ENCODE measurements at places on chromosomes 12 and 14.

- DNase-seq = peak; percentile 69
These were observed at the start of gene HSPB8 for GRCh38 chr12:119178544-119179334. Gene HSPB8 (plus strand): TSS chr12:119178931. CDS start chr12:119179313, 382 bp downstream.

GRCh38 chr12:124227951-124228711 is 66.8 kb upstream of the RFLNA start:
- no peak for DNase-seq

- no peak for DNase-seq
These were observed 129.9 kb downstream of the GRIP1 start for GRCh38 chr12:66549050-66549389.

DNA sequence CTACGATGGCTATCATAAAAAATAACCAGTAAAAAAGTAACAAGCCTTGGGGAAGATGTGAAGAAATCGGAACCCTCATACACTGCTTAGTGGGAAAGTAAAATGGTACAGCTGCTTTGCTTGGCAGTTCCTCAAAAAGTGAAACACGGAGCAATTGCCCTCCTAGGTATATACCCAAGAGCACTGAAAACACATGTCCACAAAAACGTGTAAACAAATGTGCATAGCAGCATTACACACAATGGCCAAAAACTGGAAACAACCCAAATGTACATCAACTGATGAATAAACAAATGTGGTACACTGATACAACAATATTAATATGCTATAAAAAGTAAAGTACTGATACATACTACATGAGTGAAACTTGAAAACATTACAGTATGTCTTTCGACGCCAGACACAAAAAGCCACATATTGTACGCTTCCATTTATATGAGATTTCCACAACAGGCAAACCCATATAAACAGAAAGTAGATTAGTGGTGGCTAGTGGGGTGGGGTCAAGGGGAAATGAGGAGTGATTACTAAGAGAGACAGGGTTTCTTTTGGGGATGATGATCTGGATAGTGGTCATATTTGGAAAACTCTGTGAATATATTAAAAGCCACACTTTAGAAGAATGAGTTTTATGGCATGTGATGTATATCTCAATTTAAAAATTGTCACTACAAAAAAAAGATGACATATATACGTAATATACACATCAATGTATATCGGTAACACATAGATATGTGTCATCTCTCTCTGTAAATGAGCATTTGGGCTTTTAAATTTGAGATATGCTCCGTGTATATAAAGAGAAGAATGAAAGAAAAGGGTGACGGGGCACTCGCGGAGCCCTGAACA is 996 bp downstream of the SLC41A2 start:
- DNase-seq = no peak

- DNase-seq = no peak
These were observed 26.3 kb downstream of the TC2N start for GRCh38 chr14:91841065-91841464.

- DNase-seq = no peak
These were observed 839 bp downstream of the GSG1 start for GRCh38 chr12:13102461-13103195.

DNA sequence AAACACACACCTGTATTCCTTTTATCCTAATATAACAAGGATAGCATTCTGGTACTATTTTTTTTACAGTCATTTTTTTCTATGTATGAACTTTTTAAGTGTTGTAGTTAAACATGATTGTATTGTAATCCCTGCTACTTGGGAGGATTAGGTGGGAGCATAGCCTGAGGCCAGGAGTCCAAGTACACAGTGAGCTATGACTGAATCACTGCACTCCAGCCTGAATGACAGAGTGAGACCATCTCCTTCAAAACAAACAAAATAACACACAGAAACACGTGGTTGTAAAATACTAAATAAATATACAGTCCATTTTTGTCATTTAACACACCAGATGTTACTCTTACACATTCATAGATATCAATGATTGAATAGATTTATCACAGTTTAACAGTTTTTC is 56.9 kb downstream of the MAP4K5 start:
- peak; percentile 20 for DNase-seq

DNA sequence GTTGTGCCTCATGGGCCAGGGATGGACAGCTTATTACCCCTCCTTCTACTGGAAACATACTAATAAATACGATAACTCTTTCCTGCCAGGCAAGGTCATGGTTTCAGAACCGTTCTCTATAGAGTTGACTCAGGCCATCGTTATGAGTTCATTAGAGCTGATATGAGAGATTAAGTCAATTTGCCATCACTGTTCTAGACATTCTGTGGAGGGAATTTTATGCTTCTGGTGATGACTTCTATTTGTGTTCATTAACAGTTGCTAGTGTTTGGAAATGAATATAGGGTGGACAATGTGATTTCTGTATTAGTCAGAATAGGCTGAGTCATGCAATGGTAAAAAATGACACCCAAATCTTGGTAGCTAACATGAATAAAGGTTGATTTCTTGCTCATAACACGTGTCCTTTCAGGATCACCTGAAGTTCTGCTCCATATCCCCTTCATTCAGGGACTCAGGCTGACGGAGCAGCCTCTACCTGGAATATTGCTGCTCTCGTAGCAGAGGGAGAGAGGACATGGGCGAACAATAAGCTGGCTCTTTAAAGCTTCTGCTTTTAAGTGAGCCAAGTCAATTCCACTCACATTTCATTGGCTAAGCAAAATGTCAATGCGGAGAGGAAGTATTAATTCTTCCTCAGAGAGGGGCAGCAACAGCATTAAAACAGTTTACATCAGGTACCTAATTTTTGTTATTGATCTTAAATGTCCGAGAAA is 18.5 kb upstream of the TBPL2 start:
- no peak for DNase-seq

- DNase-seq = no peak
These were observed 33.6 kb downstream of the PAWR start for GRCh38 chr12:79657136-79657535.

- DNase-seq = no peak
These were observed 1276.3 kb downstream of the TMEM121 start for GRCh38 chr14:106802413-106803364.
